Fibroblast of villous mesenchyme (primary cell): ENCODE measurements at places on chromosomes 16 and 17. TPM values are rescaled to one million over a fixed set of nuclear protein-coding genes. Genes with fewer than 3 reads are reported as not detected.

The CDC42EP4 gene
- total RNA-seq, result 36.4 and 54.8 TPM in 2 replicates

DNA sequence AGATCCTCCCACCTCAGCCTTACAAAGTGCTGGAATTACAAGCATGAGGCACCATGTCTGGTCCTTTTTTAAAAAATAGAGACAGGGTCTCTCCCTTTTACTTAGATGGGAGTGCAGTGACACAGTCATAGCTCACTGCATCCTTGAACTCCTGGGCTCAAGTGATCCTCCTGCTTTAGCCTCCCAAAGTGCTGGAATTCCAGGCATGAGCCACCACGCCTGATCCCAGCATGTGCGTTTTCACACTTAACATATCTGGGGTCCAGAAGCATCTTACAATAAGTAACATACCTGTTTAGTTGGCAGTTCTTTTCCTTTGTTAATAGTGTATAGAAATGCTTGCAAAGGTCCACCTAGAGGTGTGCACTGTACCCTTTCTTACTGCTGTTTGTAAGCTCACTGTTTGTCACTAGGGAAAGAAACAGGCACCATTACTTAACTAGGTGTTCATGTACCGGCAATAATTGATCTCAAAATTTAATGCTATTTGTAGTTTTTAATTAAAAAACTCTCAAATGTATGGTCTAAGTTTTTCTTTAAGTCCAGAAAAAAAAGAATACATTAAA lies 221.7 kb downstream of the RPTOR start:
- no peak for DNase-seq

The TM4SF5 gene
- not detected in 2 replicates for total RNA-seq

DNA sequence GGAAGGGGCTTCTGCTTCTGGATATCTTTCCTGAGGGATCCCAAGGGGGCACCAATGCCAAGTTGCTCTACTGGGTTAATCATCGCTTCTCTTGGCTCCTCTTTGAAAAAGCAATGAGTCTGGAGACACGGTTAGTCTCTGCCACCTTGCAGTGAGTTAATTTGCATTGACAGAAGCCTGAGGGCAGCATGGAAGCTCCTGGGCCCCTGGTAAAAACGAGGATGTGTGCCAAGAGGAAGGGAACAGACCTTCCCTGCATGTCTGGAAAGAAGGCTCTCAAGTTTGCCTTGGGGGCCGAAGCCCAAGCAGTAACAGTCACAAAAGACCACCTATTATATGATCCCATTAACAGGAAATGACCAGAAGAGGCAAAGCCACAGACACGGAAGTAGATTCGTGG lies 86.7 kb downstream of the IRX5 start:
- no peak for DNase-seq
